ENCODE measurements at places on chromosomes 3 and 15.

GRCh38 chr3:151611419-151611818 is 122.3 kb upstream of the AADACL2 start:
- no peak for DNase-seq

- no peak for DNase-seq
Measured at GRCh38 chr3:146803745-146804144, 198.6 kb upstream of the PLSCR5 start.

DNA sequence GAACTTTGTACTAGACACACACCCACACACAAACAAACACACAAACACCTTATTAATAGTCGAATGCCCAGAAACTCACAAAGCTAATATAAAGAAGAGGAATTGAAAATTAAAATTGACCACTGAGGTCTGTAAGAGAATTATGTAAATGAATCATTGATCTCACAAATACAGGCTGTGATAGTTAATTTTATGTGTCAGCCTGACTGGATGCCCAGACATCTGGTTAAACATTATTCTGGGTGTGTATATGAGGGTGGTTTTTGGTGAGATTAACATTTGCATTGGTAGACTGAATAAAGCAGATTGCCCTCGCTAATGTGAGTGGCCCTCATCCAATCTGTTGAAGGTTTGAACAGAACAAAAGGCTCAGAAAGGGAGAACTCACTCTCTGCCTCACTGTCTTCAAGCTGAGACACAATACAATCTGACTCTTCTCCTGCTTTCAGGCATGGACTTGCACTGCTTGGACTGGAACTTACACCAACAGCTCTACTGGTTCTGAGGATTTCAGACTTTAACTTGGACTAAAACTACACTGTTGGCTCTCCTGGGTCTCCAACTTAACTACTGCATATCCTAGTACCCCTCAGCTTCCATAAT is 199.4 kb upstream of the TTC14 start:
- DNase-seq = no peak

DNA sequence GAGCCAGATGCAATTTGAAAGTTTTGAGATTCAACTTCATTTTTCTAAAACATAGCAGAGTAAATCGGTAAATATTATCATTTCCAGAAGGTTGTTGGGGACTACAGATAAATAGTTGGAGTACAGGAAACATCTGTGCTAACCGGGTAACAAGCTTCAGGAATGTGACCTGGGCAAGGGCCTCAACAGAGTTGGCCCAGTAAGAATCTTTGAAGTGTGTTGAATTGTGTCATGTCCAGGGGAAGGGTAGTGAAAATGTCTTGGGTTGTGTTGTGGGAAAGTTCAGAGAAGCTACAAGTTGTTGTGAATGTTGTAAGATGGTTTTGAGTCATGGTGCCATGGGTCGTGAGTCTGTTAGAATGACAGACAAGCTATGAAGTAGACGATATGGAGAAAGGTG is 35.7 kb downstream of the SQOR start:
- no peak for DNase-seq

GRCh38 chr3:67381667-67382272 is 272.6 kb downstream of the SUCLG2 start:
- DNase-seq = no peak

- DNase-seq = no peak
Measured at GRCh38 chr15:78182821-78183220, 33.7 kb downstream of the IDH3A start.

DNA sequence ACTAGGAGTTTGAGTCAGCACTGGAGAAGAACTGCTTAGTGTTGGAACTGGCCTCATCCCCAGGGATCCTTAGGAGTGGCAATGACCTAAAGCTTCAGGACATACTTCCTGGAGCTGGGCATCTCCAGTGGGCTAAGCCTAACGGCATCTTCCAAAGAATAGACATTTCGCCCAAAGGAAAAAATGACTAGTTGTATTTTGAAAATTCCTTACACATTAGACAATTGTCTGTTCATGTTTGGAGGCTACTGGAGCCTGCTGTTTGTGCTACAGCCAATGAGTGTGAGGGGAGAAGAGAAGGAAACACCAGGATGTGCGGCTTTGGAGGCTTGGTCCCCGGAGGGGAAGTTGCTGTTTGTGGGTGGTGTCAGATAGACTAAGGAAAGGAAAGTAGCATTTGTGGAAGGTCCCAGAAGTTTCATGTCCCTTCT is 77.6 kb downstream of the POLR2M start:
- no peak for DNase-seq

DNA sequence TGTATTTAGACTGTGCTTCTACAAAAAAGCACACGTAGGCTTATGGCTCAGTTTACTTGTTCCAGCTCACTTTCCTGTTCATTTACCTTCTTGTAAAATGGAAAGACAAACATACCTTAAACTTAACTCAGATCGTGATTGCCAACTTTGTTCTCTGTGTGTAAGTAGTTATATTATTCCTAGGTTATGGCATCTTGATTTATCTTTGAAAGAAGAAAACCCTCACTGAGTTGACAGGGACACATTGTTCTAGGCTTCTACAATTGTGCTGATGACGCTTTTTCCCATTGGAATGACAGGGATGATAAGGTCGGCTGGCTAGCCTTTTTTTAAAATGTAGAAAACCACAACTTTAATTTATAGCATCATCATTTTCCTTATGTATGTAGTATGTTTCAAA is 140.7 kb downstream of the IGF1R start:
- no peak for DNase-seq

- no peak for DNase-seq
Measured at GRCh38 chr15:100461049-100461448, 67.7 kb downstream of the CERS3 start.

DNA sequence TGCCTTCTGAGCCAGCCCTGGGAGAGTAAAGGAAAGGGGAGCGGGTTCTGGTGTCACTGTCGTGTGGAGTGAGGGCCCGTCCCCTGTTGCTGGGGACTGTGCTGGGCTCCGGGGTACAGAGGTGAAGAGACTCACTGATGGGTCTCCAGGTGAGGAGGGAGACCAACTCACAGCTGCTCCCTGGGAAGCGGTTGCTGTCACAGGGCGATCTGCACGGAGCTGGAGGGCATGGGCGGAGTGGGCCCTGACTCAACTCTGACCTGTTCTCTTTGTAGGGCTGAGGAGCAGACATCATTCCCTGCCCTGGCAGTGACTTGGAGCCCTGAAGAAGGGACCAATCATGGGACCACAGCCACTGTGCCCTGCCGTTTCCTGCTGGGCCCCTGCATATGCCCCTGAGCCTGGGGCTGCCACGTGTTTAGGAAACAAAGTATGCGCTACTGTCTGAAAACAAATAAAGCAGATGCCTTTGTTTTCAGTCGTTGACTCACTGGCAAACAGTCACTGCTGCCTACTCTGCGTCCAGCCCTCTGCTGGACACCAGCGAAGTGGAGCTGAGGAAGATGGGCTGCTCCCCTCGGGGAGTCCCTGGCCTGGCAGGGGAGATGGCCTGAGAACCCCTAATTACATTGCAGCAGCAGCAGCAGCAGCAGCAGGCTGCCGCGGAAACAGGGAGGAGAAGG is 22.9 kb upstream of the PLXNA1 start:
- no peak for DNase-seq

- DNase-seq = no peak
Measured at GRCh38 chr3:133042778-133043177, 4.6 kb downstream of the TMEM108 start.

- no peak for DNase-seq
Measured at GRCh38 chr3:184635774-184636173, 74.2 kb downstream of the EPHB3 start.

- no peak for DNase-seq
Measured at GRCh38 chr3:54144284-54144683, 21.9 kb downstream of the CACNA2D3 start.

DNA sequence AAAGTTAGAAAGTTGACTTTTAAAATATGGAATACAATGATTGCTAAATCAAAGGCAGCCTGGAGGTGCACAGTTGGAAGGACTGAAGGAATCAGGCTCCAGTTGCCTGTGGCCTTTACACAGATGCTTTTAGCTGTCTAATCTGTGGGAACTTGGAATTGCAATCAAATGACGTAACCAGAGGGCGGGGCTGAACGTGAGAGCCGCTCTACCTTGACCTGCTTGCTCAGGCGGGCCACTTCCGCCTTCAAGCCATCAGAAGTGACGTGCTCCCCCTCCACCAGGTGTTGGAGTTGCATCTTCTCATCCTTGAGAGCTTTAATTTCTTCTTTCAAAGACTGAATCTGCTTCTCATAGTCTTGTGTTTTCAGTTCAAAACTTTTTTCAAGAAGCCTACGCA is 37.7 kb upstream of the GNB5 start:
- no peak for DNase-seq

DNA sequence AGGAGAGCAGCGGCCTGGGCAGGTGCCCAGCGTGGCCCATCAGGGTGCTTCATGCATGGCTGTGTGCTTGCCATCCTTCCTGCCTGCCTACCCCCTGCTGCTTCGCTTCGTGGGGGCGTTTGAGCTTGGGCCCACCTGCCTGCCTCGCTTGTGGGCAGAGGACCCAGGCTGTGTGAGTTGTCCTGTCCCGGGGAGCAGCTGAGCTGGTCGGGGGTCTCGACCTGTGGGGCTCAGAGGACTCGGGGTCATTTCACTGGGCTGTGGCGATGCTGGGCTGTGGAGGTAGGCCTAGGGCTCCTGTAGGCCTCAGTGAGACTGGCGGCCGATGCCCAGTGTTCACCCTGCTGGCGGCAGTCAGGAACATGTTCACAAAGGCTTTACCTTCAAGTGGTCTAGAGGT is 12.1 kb upstream of the STAB1 start:
- no peak for DNase-seq

DNA sequence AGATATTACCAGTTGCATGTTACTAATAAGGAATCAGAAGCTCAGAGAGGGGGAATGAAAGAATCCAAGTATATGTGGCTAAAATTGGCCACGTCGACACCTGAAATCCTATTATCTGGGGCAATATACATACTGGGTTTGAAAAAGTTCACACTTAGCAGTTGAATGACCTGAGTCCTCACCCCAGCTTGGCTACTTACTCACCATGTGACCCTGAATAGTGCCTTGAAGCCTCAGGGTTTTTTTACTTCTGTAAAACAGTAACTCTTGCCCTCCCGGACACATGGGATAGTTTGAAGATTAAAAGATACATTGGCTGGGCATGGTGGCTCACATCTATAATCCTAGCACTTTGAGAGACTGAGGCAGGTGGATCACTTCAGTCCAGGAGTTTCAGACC is 342.2 kb upstream of the TPRG1 start:
- no peak for DNase-seq

DNA sequence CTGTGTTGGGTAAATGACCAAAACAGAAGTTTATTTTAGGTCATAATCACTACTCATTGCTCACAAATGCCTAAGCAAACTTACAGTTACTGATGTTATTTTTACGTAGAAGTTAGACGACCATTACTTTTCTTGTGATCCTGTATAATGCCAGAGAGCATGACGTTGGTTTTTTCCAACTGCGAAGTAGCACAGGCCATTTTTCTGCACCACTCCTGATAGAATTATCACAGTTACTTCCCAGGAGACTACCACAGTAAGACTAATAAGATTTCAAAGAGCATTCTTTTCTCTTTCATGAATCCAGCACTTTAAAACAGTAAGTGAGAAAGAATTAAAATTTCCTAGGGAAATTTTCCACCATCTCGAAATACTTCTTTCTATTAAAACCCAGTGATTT is 19.8 kb downstream of the CD200 start:
- DNase-seq = no peak

- DNase-seq = no peak
Measured at GRCh38 chr15:78992416-78993256, 47.8 kb upstream of the CTSH start.

DNA sequence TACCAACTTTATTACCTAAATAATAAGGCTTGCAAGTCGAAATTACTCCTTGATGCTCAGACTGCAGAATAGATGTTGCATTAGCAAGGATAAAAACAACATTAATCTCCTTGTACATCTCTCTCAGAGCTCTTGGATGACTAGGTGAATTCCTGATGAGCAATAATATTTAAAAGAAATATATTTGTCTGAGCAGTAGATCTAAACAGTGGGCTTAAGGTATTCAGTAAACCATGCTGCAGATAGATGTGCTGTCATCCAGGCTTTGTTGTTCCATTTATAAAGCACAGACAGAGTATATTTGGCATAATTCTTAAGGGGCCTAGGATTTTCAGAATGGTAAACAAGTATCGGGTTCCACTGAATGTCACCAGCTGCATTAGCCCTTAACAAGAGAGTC is 257.1 kb downstream of the TUSC7 start:
- DNase-seq = no peak

DNA sequence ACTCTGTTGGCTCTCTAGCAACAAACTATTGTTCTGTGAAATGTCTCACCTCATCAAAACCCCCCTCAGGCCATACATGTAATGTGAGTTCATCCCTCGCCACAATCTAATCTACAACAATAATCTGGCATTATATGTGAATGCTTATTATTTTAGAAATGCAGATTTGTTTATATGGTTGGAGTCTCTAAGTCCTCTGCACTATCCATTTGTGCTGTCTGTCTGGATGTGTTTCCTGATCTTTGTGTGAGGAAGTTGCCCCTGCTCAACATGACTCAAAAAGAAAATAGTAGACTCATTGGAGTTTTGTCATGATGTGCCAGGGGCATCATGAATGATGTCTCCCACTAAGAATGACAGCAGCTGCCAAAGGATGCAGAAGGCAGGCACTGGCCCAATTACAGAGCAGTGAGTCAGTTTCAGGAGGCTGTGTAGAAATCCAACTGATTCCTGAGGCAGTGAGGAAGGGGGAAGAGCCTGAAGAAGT is 161.6 kb upstream of the PDZRN3 start:
- no peak for DNase-seq

GRCh38 chr15:99431661-99432091 is 134.1 kb upstream of the MEF2A start:
- DNase-seq = no peak

GRCh38 chr3:193210618-193211017 is 30.4 kb upstream of the PLAAT1 start:
- DNase-seq = no peak

DNA sequence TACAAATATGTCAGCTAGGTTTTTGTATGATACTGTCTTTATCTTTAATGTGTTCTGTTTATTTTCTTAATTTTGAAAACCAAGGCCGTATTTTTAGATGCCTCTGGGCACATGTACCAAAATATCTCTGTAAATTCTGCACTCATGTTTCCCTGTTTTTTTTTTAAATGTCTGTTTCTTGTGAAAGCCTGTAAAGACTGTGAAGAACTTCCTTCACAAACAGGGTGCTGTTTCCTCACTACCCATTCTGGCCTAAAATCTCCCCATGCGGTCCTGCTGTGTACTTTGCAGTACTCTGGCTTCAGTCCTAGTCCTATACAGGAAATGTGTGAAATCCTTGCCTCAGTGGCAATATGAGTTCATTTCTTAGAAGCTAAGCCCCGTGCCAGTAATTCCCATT is 133.4 kb upstream of the ZBTB20 start:
- DNase-seq = no peak

DNA sequence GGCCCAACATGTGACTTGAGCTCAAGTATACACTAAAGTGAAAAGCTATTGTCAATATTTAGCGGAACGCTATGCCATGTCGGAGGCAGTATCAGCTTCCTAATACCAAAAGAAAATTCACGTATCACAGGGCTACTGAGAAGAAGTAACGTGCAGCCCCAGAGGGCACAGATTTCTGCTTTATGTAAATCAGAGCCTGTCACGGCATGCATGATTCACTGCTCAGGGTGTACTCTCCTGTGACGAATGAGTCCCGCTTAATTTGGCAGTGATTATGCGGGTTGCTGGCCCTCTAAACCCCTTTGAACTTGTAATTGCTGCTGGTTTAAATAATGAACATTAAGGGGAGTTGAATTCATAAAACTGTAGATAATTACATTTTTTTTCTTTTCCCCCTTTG is 85.3 kb downstream of the MEIS2 start:
- DNase-seq = no peak

GRCh38 chr3:107589454-107589853 is 66.7 kb downstream of the BBX start:
- no peak for DNase-seq
